Activated T-cell treated with anti-CD3 and anti-CD28 coated beads, Interleukin-2, amount 50 U/mL, for 1 hour (primary cell): ENCODE measurements at places on chromosomes 13 and 19.

DNA sequence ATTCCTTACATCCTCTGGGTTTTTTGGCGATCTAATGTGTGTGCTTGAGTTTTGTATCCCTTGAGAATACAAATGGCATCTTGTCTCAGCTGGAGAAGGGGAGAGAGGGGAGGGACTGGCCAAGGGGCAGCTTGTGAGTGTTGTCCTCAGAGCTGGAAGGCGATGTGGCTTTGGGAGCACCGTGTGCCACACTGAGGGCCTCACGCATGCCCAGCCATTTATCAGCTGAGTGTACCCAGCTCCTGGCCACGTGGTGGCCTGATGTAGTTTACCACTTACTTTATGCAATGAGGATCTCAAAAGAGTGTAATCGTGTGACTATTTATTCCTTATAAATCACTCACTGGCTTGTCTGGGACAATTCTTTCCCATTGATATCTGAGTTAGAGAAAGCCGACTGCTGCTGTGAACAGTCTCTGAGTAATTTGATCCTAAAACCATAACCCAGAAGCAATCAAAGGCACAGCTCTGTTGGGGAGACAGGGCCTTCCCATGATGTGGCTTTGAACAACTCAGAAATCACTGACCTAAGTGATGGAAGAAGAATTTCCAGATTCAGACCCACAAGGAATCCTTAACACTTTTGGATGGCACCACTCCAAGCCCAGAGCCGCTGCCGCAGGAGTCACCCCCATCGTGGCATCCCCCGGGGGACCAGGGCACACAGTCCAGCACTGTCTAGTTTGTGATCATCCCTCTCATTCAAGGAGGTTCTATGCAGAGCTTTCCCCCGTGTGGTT is 53.9 kb upstream of the MTIF3 start:
- DNase-seq: no peak

DNA sequence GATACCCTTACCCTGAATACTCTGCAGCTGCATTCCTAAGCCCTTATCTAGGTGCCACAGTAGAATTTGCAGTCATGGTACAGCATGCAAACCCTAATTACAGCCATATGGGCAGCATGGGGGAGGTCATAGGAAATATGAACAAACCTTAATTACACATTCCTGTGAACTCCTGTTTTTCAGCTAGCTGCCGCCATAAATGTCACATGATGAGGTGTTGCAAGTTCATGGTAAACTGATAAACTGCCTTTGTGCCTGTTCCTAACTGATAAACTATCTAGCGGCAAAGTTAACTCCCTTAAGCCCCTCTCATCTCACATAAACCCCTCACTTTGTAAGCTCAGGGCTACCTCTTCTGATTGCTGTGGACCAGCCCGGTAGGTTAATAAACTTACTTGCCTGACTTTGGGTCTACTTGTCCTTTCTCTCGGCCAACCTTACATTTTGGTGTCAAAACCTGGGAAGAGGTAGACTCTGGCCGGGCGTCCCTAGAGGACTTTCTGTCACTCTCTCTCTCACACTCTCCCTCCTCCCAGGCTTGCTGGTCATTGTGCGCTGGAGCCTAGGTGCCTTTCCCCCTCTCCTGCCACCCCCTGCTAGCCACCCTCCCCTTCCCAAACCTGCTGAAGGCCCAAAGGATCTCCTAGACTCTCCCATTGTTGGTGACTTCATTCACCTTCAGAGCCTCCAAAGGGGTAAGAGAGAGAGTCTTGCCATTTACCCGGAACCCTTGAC is 43.3 kb downstream of the ZNF93 start:
- DNase-seq: no peak

DNA sequence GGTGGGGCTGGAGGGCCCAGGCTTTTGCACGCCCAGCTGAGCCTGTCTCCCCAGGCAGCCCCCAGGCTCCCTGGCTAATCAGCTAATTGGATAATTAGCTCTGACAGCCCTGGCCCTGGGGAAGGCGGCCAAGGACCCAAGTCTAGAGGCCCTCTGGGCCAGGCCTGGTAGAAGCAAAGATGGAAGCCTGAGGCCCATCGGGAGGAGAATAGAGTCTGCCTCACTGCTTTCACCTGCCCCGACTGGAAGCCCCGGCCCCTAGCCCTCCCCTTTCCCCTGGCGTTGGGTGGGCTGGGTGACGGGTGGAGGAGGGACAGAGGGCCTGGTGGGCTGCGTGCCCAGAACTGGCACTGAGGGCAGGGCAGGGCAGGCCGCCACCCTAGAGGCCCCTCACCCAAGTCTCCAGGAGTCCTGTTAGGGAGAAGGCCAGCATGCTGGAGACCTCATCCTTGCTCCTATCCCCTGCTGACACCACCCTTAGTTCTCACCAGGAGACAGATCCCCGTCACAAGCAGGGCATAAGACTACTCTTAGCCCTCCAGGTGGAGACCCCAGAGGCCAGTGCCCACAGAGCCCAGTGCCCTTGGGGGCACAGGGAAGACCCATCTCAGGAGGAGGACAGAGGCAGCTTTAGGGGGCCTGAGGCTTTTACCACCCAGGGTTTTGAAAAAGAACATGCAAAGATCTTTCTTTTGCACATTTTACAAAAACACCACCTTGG is 12.0 kb downstream of the LYL1 start:
- DNase-seq: no peak

GRCh38 chr13:99542788-99543406 is 41.6 kb downstream of the TM9SF2 start:
- DNase-seq: no peak

GRCh38 chr13:113722921-113723320 is 36.1 kb upstream of the TMEM255B start:
- DNase-seq: no peak
